ENCODE measurements at places on chromosomes 7 and 10.

DNA sequence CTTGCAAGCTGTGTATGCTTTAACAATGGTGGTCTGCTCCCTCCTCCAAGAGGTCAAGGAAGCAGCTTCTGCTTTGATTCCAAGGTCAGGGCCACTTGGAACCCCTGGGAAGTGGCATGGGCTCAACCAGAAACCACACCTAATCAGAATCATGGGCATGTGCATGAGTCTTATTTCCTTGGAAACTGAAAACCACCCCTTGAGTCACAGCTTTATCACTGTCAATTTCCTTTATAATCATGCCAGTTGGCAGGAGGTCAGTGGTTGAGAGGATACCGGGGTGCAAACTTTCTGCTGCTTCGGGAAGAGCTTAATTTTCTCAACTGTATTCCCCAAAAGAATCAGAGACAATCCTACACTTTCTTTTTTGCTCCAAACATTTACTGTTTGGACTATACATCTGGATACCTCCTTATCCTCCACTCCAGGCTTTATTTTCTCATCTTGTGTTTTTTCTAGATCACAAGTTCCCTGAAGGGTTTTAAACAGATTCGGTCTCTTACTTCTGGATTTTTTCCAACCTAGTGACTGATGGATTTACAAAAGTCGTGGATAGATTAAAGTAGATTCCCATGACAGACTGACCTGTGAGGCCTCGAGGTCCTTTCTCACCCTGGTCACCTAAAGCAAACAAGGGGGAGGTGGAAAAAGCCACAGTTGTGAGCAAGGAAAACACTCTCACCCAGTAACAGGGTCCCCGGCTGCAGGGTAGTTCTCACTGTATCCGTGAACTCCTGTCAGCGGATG, 36.0 kb downstream of the COL17A1 start:
- no peak for DNase-seq

GRCh38 chr7:55026086-55026790, 7.4 kb downstream of the EGFR start:
- no peak for DNase-seq

GRCh38 chr10:59323036-59323459, 39.3 kb downstream of the FAM13C start:
- no peak for DNase-seq

GRCh38 chr7:148999192-148999591, 29.1 kb downstream of the PDIA4 start:
- DNase-seq: no peak

DNA sequence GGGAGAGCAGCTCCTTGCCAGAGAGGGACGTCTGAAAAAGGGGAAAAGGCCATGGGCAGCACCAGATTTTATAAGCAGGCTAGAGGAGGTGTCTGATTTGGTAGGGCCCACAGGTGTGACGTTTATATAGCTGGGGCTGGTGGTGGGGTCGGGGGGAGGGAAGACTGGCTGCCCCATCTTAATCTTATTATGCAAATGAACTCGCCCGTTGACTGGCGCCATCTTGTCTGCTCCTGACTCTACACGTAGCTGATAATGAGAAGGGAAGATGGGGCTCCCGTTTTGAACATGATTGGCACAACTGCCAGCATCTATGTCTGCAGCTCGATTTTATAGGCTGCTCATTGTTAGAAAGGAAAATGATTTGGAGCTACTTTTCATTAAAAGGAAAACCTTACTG, 28.6 kb upstream of the CADPS2 start:
- no peak for DNase-seq
